ENCODE measurements at places on chromosomes 5 and 9.
A peak's percentile ranks its signal among the peaks of the same experiment; 100 is the strongest.

- DNase-seq: peak; percentile 45
Observed at GRCh38 chr9:35618854-35619799, 914 bp upstream of the CD72 start.

DNA sequence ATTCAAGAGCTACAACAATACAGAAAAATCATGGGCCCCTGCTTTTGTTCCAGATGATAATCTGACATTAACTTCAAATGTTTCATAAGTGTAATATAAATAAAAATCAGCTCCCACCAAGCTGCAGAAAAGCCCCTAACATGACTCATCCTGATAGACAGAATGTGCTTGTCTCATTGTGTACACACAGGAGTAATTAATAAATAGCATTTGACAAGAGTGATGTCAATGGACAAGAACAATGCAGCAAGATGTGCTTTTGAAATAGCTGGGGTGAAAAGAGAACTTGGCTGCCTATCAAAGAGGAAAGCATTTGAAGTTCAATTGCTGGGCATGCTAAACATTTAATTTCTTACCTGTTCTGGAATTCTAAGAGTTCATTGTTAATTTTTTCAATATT is 79.2 kb downstream of the DNAH5 start:
- no peak for DNase-seq

GRCh38 chr5:132752581-132753125 is 5.4 kb downstream of the CCNI2 start:
- DNase-seq: no peak

GRCh38 chr5:91281401-91281800 is 101.7 kb downstream of the ARRDC3 start:
- no peak for DNase-seq

- no peak for DNase-seq
Observed at GRCh38 chr9:84731696-84732095, 62.2 kb downstream of the NTRK2 start.

DNA sequence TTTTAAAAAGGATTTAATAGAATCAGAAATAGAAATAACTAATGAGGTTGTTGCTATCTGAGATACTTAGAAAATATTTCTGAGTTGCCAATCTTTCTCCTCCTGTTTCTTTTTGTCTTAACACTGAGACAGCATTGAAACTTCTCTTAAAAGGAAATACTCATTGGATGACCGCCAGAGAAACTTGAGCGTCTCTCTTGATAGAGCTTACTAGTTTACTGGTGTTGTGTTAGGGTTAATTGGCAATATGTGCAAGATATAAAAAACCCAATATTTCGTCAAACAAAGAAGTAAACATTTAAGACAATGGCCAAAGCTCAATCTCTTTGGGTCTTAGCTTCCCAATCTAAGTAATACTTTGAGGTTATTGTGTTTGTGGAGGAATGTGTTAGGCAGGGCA is 176.4 kb upstream of the CHD1 start:
- no peak for DNase-seq

Measured in stimulated activated CD8-positive, alpha-beta memory T cell treated with anti-CD3 and anti-CD28 coated beads, Interleukin-7, amount 100 ng/mL, for 48 hours (primary cell).